ENCODE measurements at places on chromosomes 1 and 21. TPM values are rescaled to one million over a fixed set of nuclear protein-coding genes. Genes with fewer than 3 reads are reported as not detected.

DNA sequence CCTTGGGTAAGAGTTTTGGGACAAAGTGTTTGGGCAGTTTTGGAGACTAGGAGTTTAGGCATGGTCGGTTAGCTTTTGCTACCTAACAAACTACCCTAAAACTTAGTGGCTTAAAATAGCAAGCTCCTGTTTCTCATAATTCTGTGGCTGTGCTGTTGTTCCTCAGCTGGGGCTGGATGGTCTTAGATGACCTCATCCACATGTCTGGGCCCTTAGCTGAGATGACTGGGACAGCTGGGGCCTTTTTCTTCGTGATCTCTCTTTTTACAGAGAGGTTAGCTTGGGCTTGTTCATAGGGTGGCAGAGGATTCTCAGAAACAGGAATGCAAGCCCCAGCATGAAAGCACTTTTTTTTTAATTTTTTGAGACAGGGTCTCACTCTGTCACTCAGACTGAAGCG lies 6.6 kb downstream of the ATP1A4 start:
- no peak for DNase-seq

DNA sequence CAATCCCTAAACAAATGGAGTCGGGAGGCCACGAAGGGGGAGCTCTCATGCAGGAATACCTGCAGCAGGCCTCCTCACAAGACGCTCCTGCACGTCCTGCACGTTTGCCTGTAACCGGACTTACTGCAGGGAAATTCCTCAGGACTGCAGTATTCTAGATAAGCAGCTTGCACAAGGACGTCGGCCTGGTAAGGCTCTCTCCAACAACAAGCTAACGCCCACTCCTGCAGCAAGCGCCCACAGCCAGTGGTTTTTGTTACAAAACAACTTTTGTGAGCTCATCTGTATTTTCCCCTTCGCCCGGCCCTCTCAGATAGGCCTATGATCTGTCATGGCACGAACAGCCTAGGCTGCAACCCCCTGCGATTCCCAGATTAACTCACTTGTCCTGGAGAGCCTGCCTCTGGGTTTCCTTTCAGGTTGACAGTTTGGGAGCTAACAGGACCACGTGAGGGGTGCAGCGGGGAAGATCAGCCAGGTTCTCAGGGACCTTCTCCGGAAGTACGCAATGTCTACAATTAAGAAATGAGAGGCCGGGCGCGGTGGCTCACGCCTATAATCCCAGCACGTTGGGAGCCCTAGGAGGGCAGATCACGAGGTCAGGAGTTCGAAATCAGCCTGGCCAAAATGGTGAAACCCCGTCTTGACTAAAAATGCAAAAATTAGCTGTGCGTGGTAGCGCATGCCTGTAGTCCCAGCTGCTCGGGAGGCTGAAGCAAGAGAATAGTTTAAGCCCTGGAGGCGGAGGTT lies 921 bp upstream of the MIB2 start:
- peak; percentile 53 for DNase-seq

- no peak for DNase-seq
Measured at GRCh38 chr1:107739201-107739600, 225.8 kb downstream of the VAV3 start.

- peak; percentile 55 for DNase-seq
Measured at GRCh38 chr1:160522622-160523345, at the start of gene SLAMF6. SLAMF6 (minus strand) TSS chr1:160523255; CDS start chr1:160523192, 63 bp downstream.

DNA sequence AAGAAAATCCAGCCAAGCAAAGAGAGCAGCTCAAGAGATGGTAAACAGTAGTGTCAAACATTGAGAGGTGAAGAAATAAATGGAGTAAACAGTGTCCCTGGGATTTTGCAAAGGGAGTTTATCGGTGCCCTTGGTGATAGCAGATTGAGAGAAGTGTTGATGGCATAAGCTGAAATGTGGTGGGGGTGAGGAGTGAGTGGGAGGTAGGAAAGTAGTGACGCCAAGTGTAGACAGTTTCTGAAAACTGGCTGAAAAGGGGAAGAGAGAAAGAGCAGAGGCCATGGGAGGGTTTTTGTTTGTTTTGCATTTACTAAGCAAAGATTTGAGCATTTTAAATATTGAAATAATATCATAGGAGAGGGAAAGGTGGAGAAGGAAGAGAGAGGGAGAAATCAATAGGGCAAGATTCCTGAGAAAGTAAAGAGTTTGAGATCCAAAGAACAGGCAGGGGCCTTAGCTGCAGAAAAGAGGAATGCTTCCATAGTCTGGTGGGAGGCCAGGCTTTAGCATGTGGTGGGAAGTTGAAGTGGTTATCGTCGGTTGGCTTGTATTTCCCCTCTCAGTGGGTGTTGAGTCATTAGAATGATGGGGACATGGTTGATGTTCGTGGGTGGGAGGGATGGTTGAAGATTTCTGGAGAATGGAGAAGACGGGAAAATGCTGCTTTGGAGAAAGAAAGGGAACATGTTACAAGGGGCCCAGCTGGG lies 26.8 kb upstream of the RASAL2 start:
- no peak for DNase-seq

DNA sequence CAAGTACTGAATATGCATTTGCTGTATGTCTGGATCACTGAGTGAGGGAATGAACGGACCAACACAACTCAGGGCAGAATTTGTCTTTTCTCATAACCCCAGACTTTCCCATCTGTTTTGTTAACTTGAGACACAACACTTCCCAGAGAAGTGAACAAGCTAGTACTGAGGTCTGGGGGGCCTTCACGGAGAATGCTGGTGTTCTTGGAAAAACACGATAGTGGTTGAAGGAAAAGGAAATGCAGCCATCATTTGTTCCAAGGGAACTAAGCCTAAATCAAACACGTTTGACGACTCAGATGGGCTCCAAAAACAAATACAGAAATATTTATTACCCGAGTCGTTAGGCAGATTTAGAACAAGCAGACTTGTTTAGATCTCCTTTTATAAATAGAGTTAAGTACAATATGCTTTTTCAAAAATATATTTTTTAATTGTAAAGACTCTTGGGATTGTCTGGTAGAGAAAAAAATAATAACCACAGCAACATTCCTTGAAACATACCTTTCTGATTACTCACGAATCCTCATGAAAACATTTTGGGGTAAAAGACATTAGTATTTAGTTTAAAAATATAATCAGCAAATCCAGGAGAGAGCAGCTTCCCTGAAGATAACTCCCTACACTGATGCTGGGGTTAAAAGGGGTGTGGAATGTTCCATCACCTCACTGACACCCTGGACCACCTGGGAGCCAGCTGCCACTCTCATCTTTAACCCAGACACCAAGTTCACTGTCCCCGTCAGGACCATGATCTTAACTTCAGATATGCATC lies 427.7 kb upstream of the RUNX1 start:
- no peak for DNase-seq

GRCh38 chr21:40242586-40243265 lies 375.5 kb downstream of the PCP4 start:
- DNase-seq = no peak

GRCh38 chr1:51282605-51283004 lies 46.5 kb downstream of the RNF11 start:
- no peak for DNase-seq

DNA sequence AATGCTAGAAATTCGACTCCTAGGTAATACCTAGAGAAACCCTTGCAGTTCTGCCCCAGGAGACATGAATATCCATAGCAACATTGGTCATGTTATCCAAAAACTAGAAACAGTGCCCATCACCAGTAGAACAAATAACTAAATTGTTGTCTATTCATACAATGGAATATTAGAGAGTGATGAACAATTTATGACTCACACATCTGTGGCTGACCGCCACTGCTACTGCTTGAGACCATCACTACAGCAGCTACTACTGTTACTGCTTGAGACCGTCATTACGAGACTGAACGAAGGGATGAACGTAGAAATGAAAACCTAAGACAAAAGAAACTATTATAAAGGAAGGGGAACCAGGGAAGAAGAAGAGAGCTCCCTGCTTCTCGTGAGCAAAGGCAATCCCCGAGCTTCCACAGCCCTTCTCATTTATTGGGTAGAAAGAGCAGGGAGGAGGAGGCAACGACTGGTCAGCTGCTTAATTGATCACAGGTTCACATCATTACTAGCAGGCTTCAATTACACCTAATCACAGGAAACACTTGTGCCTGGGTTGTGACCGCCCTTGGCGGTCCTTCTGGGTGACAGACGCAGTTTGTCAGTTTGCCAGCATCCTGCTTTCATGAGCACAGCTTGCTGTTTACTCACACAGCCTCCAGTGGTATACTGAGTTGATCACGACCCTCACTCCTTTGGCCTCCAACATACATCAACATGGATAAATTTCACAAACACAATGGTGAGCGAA lies 14.1 kb upstream of the PADI4 start:
- no peak for DNase-seq

- DNase-seq = peak; percentile 25
Measured at GRCh38 chr1:151846062-151846568, 6.5 kb upstream of the C2CD4D start.

DNA sequence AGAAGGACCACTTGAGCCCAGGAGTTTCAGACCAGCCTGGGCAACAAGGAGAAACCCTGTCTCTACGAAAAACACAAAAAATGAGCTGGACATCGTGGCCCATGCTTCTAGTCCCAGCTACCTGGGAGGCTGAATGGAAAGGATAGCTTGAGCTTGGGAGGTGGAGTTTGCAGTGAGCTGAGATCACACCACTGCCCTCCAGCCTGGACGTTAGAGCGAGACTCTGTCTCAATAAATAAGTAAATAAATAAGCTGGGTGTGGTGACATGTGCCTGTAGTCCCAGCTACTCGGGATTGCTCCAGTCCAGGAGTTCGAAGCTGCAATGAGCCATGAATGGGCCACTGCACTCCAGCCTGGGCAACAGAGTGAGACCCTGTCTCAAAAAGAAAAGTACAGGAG lies 3.6 kb downstream of the AKR1A1 start:
- DNase-seq = no peak

DNA sequence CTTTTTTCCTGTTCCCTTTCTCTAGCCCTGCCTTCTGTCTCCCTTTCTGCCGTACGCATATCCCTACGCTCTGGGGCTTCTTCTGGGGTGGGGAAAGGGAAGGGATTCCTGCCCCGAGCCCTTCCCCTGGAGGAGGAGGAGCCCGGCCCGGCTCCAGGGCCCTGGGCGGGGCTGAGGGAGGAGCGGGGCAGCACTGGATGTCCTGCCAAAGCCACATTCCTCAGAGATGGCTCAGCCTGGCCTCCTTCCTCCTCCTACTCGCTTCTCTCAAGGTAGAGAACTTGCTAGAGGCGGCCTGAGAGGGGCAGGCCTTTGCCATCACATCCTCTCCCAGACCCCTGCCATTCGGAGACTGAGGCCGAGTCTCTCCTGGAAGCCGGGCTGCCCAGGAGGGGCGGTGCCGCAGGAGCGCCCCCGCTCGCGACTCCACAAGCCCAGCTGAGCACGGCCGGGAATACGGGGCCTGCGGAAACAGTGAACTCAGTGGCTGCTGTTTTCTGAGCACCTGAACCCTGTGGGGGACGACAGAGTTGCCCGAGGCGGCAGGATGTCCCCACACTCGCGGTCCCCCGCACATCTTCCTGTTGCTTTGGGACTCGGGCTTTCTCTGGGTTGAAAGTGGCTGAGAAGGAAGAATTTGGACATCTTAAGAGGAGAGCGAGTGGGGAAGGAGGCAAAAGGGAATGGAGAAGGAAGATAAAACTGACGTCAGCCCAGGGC lies 12.2 kb downstream of the ADAMTSL4 start:
- peak; percentile 72 for DNase-seq

DNA sequence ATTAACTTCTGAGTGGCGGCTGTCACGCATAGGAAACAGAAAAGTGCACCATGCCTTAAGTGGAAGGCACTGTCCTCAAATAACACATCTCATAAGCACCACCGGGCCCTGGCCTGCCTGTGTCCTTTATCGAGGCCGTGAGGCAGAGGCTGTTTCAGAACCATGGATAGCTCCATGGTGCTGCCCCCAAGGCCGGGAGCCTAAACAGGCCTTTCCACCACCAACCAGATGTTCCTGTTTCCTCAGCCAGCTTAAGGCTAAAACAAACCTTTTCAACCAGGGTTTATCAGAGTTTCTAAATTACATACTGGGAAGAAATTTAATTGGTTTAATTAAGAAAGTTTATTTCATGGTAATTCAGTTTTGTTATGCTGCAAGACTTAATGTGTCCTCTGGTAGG lies 114.4 kb downstream of the DMRTA2 start:
- DNase-seq = peak; percentile 24

GRCh38 chr1:76023669-76024435 lies 50.7 kb upstream of the ST6GALNAC3 start:
- no peak for DNase-seq

DNA sequence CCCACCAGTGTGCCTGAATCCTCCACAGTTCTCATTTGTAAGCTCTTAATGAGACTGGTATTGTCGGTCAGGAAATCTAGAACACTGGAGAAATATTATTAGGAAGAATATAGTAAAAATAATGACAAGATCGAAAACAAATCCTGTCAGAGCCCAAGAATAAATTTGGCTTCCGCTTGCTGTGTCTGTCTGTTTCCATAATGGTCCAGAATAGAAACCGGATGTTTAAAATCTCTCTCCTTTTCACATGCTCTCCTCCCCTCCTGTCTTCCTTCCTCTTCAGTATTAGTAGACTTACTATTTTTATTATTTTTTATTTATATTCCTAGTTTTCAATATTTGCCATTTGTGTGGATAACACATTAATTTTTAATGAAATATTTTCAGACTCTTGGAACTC lies 187.7 kb downstream of the SDCCAG8 start:
- DNase-seq = no peak

GRCh38 chr1:93595743-93596142 lies 85.9 kb downstream of the BCAR3 start:
- no peak for DNase-seq

GRCh38 chr1:225152061-225152460 lies 222.6 kb downstream of the DNAH14 start:
- no peak for DNase-seq

DNA sequence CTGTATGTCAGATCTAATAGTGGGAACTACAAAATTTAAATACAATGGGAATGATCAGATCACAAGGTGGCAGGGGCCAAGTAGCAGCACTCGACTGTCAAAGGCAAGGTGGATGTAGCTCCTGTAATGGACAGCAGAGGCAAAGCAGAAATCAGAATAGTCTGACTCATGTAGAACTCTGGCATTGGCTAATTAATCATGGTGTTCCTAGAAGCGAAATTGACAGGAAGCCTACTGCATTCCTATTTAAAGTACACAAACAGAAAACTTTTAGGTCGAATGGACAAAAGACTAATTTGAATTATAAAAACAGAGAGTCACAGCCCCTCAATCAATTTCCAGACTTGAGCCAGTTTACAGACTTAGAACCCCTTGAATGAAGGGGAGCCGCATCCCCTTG lies 17.4 kb upstream of the IL12RB2 start:
- DNase-seq = no peak

- no peak for DNase-seq
Measured at GRCh38 chr1:241927321-241927720, 30.2 kb upstream of the BECN2 start.

Gene PDZK1IP1
- not detected for total RNA-seq

Gene VHLL
- total RNA-seq = not detected

Gene SLC50A1
- total RNA-seq = 52.6 TPM

Gene KRTAP22-2
- not detected for total RNA-seq

Gene TMEM200B
- total RNA-seq = not detected

Gene MASP2
- total RNA-seq = not detected

Gene ZNF683
- total RNA-seq = not detected

Gene ITLN2
- not detected for total RNA-seq

Gene FAM131C
- total RNA-seq = 5.1 TPM

Gene TRAF5
- total RNA-seq = 67.9 TPM

Gene TMIGD3
- total RNA-seq = not detected

Gene TIE1
- total RNA-seq = not detected
